ENCODE measurements at places on chromosomes 5 and 9. TPM values are rescaled to one million over a fixed set of nuclear protein-coding genes. Genes with fewer than 3 reads are reported as not detected.

- no peak for DNase-seq
Observed at GRCh38 chr9:77606526-77606925, 41.6 kb downstream of the GNA14 start.

DNA sequence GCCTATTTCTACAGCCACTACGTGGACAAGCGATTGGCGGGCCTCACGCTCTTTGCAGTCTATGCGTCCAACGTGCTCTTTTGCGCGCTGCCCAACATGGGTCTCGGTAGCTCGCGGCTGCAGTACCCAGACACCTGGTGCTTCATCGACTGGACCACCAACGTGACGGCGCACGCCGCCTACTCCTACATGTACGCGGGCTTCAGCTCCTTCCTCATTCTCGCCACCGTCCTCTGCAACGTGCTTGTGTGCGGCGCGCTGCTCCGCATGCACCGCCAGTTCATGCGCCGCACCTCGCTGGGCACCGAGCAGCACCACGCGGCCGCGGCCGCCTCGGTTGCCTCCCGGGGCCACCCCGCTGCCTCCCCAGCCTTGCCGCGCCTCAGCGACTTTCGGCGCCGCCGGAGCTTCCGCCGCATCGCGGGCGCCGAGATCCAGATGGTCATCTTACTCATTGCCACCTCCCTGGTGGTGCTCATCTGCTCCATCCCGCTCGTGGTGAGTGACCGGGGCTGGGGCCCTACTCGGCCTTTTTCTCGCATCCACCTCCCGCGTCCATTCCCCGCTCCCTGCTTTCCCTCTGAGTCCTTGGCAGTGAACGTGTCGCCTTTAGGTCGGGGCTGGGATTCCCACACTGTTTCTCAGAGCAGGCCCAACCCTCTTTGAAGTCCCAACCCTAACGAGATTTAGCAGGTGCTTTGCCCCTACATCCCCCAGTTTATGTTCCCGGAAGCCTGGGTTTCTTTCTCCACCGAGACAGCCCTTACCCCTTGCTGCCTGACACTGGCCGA is 1.8 kb downstream of the PTGER4 start:
- DNase-seq: no peak

- DNase-seq: no peak
Observed at GRCh38 chr9:114507726-114508125, 2.5 kb upstream of the WHRN start.

- no peak for DNase-seq
Observed at GRCh38 chr9:14248149-14248548, 65.8 kb downstream of the NFIB start.

DNA sequence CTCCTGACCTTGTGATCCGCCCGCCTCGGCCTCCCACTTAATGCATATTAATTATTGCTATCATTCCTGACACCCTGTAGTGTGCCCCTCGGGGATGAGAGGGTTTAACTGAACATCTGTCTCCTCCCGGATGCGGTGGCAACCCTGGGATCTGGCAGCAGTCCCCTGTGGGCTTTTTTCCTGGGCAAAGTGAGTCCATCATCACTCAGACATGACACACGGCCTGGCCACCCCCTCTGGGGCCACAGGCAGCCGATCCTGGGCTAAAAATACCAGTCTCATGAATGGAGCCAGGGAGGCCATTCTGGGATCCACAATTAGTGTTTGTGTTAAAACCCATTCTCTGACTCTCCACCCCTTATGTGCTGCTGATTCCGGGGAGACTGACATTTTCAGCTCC is 161.2 kb downstream of the RGS3 start:
- DNase-seq: no peak

GRCh38 chr9:83628540-83628939 is 5.6 kb downstream of the IDNK start:
- DNase-seq: no peak

GRCh38 chr9:15543047-15543813 is 9.6 kb upstream of the CCDC171 start:
- no peak for DNase-seq

GRCh38 chr9:107674721-107675277 is 185.2 kb upstream of the KLF4 start:
- no peak for DNase-seq

DNA sequence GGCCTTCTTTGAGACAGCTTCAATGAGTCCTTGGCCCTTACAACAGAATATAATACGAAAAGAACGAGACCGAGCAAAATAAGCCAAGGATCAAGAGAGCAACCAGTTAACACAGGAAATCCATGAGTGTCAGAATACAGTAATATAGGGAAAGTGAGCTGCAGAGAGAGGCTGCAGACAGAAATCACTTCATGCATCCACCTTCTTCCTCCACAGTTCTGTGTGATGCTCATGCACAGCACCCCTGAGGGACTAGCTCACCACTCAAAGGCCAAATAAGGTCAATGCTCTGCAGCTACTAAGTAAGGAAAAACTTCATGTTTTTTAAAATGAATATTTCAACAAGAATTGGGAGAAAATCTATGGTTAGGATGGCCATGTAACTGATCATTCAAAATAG is 257.1 kb downstream of the MCTP1 start:
- no peak for DNase-seq

DNA sequence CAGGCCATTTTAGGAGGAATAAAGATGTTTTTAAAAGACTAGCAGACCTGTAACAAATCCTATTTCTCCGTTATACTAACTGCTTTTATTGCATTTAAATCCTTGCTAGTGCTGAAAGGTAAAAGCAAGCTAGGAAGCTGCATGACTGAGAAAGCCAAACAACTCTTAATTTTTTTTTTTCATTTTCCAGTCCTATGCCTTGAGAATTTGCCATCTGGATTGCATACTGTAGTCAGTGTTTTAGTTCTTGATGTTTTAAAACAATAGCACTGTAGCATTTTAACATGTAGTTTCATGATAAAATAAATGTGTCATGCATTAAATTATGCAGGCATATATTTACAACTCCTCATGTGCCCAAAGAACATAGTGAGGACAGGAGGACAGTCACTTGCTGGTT is 108.4 kb upstream of the FGF10 start:
- DNase-seq: no peak

DNA sequence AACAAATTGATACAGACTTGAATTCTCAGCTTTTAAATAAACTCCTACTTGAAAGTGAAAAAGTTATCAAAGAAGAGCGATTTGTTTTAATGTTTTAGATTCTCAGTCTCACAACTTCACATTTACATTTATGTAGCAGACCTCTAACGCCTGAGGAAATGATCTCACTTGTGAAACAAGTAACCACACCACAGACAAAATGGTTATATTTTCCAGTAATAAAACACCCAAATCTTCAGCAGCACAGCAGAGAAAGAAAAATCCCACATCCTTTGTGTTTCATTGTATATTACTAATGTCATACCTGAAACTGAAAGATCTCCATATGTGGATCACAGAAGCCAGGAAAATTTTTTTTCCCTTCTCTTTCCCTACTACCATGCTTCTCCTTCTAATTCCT is 29.8 kb upstream of the GZMA start:
- no peak for DNase-seq

DNA sequence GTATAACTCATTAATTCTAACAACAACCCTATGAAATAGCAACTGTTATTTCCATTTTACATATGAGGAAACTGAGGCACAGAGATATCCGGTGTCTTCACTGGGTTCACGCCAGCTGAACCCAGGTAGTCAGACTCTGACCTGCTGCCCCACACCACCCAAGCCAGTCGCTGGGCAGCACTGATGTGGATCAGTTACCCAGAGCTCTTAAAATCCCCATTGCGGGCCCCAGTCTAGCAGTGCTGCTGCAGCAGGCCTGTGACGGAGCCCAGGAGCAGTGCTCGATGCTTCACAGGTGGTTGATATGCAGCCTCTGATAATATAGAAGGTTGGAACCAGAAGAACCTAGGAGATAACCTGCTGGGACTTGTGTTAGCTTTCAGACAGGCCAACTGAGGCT is 24.3 kb downstream of the PTPA start:
- no peak for DNase-seq

- no peak for DNase-seq
Observed at GRCh38 chr5:128857076-128857677, 108.1 kb upstream of the SLC27A6 start.

DNA sequence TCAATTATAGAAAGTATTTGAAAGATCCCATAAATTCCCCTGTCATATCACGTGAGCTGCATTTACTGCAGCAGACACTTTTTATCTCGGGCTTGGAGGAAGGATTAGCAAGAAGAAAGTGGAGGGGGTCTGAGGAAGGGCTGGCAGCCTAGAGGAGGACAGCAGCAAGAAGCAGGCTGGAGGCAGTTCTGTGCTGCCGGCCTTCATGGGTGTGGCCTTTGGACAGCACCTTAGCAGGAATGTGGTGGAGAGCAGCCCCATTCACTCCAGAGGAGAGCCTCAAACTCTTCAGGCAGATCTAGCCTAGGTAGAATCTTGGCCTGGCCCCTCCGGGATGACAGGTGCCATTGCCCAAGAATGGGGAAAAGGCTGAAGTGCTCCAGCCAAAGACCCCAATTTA is 89.8 kb upstream of the GABRP start:
- DNase-seq: no peak

GRCh38 chr9:132833550-132834121 is 44.4 kb downstream of the AK8 start:
- no peak for DNase-seq

- no peak for DNase-seq
Observed at GRCh38 chr5:122182491-122182921, 53.2 kb downstream of the ZNF474 start.

The GLDC gene
- 13.0 TPM for polyA plus RNA-seq

The VPS13A gene
- 56.0 TPM for polyA plus RNA-seq

The GABRA1 gene
- 0.61 TPM for polyA plus RNA-seq

The F2RL2 gene
- polyA plus RNA-seq: 5.4 TPM

The TCERG1 gene
- polyA plus RNA-seq: 93.1 TPM

The CCNJL gene
- 12.7 TPM for polyA plus RNA-seq

Data from large intestine (tissue), 12 donors.